RCC 7860 (cell line): ENCODE measurements at places on chromosomes 11 and 22.

DNA sequence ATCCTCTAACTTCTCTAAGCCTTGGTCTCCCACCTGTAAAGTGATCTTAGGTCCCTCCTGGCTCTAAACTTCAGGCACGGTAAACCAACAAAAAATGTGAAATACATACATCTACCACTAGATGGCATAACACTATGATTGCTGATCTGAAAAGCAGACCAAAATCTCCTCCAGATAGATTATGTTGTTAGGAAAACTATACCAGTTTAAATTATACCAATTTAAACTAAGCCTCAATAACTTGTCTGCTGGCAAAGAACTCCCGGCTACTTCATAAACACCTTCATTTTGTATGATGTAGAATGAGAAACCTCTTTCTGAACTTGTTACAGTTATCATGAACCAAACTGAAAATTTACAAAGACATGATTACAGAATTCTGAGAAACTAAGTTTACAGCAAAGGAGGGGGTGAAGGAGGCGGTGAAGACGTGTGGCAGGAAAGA lies 85.9 kb downstream of the SBF2 start:
- DNase-seq: peak; percentile 55

DNA sequence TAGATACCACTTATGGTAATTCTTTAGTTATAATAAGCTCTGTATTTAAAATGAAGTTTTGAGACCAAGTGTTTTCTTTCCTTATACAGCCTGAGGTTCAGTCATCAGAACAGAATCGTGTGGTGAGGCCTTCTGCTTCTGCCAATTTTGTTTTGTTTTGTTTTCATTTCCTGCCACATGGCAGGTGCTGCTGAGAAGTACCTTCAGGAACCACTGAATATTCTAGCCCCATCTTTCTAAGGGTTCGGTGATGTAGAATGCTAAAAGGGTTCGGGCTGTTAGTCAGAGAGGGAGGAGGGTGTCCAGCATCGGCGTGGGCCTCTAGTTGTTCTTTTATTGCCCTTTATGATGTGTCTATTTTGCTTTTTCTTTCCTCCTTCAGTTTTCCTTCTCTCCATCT lies 25.8 kb downstream of the TNRC6B start:
- DNase-seq: no peak

GRCh38 chr11:84929738-84930137 lies 697.4 kb downstream of the DLG2 start:
- no peak for DNase-seq

DNA sequence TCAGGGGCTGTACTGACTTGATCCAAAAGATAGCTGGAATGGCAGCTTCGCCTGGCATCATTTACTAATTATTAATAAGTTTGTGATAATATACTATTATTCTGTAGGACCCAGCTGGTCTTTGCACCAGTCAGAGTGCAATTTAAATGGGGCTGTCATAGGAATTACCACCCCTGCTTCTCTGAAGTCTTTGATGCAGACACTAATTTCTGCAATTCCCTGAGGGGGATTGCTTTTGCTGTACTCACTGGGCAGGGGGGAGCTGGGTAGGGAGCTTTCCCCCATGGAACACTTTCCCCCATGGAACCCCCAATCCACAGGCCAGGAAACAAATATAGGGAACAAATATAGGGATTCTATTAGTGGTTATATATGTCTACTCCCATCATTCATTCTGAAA lies 54.9 kb upstream of the TSKU start:
- no peak for DNase-seq

GRCh38 chr11:3047637-3048036 lies 9.6 kb downstream of the CARS1 start:
- DNase-seq: no peak

- no peak for DNase-seq
Measured at GRCh38 chr11:34176751-34177209, 71.4 kb downstream of the NAT10 start.

DNA sequence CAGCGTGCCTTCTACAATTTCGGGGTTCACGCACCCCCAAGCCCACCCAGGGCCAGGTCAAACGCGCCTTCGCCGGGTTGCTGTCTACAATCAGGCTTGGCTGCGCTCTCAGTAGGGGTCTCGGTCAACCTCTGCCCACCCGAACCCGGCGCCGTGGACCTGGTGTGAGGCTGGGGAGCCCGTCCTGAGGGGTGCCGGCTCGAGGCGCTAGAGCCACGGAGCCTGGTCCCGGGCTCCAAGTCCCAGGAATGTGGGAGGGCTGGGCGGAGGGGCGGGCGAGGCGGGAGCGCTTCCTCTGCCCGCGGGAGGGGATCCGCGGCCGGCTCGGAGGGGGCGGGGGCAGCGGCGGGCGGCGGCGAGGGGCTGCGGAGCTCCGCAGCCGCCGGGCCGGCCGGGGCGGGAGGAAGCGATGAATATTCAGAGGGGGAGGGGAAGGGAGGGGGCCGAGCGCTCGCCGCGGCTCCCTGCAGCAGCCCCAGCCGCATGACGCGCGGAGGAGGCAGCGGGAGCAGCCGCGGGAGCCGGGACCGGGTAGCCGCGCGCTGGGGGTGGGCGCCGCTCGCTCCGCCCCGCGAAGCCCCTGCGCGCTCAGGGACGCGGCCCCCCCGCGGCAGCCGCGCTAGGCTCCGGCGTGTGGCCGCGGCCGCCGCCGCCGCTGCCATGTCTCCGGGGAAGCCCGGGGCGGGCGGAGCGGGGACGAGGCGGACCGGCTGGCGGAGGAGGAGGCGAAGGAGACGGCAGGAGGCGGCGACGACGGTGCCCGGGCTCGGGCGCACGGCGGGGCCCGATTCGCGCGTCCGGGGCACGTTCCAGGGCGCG lies at the start of gene PTPRJ:
TSS of gene PTPRJ (plus strand) at position 472 of the 819 bp plus-strand sequence. CDS start 354 bp downstream, outside the sequence.
- peak; percentile 40 for DNase-seq

- no peak for DNase-seq
Measured at GRCh38 chr11:117160826-117161225, 16.7 kb downstream of the PAFAH1B2 start.

DNA sequence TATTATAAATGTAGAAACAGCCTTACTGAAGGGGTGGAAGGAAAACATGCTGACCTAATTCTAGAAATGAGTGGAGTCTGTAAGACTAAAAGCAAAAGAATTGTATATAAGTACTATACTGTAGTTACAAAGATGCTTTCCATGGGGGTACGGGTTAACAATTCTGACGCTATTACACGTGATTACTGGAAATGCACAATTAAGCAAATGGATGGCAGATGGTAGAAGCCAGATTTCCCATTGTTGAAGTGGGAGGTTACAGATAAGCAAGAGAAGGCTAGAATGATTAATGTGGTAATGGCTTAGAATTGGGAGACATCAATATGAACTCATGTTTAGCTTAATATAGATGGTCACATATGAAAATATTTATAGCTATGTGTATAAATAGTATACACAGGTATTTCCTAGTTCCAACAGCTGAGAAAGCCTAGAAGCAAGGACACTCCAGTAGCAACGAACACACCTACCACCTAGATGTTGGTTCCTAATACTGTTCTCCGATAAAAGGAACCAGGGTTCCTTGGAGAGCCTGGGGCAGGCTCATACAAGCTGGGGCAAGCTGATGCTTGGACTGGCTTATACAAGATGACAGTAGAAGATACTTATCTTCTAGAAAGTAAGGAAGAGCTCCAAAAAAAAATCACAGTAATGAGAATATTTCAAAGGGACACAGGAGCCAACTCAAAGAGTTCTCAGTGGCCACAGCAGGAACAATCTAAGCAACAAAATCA lies 13.5 kb downstream of the SMC1B start:
- no peak for DNase-seq

- DNase-seq: no peak
Measured at GRCh38 chr11:33734441-33735270, 1.6 kb downstream of the CD59 start.

GRCh38 chr11:124762105-124762623 lies at the start of gene ESAM:
Gene ESAM (minus strand): TSS chr11:124762290. CDS start chr11:124762154, 136 bp downstream.
- no peak for DNase-seq

GRCh38 chr22:24315367-24315966 lies 44.8 kb downstream of the SPECC1L start:
- DNase-seq: no peak

- peak; percentile 33 for DNase-seq
Measured at GRCh38 chr22:30286813-30287647, 2.3 kb downstream of the CASTOR1 start.

GRCh38 chr22:44357966-44358465 lies 45.3 kb upstream of the SHISAL1 start:
- no peak for DNase-seq
